ENCODE measurements at places on chromosomes 6 and 20. TPM values are rescaled to one million over a fixed set of nuclear protein-coding genes. Genes with fewer than 3 reads are reported as not detected.

- DNase-seq = no peak
Observed at GRCh38 chr20:63846128-63846771, 15.0 kb upstream of the ABHD16B start.

GRCh38 chr6:41077536-41077935 is 4.8 kb downstream of the NFYA start:
- no peak for DNase-seq

LY6G6D gene
- not detected for total RNA-seq

GRCh38 chr6:137414599-137414998 is 79.6 kb downstream of the OLIG3 start:
- DNase-seq = no peak

DNA sequence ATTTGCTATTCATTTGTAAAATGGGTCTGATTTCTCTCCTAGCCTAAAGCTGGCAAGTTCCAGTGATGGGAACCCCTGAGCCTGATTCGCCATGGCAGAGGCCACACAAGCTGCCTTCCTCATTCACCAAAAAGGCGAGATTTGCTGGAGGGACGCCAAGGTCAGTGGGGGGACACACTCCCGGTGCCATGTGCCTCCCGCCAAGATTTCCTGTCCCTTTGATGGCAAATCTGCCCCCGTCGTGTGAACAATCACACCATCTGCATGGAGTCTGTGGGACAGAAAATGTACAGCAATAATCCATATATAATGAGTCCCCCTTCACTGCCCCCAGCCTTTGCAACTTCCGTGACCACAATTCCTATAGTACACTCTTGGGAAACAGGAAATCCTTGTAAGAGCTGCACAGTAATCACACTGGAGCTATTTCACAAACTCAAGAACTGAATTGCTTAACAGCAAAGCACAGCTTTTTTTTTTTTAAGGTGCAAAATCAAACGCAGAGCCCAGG is 15.7 kb upstream of the IGF2R start:
- no peak for DNase-seq

RIMS4 gene
- 8.2 TPM for total RNA-seq

DNA sequence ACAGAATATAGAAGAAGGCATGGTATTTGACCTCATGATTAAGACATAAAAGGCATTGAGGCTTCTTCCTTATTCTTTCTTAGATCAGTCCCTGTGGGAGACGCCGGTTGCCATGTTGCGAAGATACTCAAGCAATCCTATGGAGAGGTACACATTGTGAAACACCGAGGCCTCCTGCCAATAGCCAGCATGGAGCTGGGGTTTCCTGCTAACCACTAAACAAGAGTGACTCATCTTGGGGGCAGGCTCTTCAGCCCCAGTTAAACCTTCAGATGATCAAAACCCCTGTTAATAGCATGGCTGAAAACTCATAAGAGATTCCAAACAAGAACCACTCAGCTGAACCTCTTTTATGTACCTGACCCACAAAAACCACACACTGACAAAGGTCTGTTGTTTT is 478.8 kb downstream of the CD83 start:
- no peak for DNase-seq

- DNase-seq = no peak
Observed at GRCh38 chr6:159609652-159610178, 83.3 kb downstream of the SOD2 start.
